H7 (cell line): ENCODE measurements at places on chromosomes 2 and 18. TPM values are rescaled to one million over a fixed set of nuclear protein-coding genes. Genes with fewer than 3 reads are reported as not detected.

- peak; percentile 95 for DNase-seq
These were observed 30.5 kb downstream of the DNMT3A start for GRCh38 chr2:25310965-25311864.

DNA sequence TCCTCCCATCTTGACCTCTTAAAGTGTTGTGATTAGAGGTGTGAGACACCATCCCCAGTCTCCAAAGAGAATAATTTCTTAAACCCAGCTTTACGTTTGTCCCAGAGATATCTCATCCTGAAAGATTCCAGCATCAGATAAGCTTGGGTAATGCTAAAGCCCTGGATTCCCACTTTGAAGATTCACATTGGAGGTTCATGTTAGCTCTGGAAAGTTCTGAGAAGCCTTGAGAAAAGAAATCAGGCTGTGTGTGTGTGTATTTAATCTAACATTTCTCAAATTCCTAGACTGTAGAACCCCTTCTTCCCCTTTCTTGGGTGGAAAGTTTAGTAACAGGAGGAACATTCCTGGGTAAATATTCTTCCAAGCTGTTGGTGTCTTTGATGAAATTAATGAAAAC is 18.0 kb downstream of the ZNF532 start:
- no peak for DNase-seq

GRCh38 chr2:41854227-41854626 is 193.6 kb upstream of the PKDCC start:
- DNase-seq: no peak

Gene GKN2
- not detected in 2 replicates for total RNA-seq

Gene ZNF892
- 4.6 and 4.7 TPM in 2 replicates for total RNA-seq

Gene CERKL
- 0.14 and 0.15 TPM in 2 replicates for total RNA-seq
